Stimulated activated CD4-positive, alpha-beta T cell treated with anti-CD3 and anti-CD28 coated beads, Interleukin-4, amount 100 ng/mL, for 1 hour (primary cell): ENCODE measurements at places on chromosomes 11 and 22.

GRCh38 chr11:32087597-32087996, 3.3 kb upstream of the RCN1 start:
- no peak for DNase-seq

GRCh38 chr11:68956142-68956541, 24.6 kb downstream of the MRGPRD start:
- no peak for DNase-seq

DNA sequence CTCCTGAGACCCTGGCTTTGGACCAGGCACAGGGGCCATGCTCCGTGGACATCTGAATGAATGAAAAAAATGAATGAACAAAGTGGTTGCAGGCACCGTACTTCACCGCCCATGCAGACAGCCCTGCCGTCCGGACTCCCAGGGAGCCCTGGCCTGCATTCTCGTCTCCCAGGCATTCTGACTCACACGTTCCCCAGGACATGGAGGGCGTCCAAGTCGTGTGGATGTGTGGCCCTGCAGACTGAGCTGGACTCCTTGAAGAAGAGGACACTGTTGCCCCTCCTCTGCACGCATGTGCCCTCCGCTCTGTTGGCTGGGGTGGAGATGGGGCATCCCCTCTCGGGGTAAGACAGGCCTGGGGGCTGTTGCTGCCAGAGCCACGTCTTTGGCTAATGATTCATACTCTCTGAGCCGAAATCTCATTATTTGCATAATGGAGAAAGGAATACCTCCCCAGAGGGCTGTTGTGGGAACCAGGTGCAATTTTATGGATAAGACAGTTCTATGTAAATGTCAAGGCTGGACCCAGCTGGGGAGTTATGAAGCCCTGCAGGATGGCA, 49.7 kb downstream of the RTL6 start:
- DNase-seq: no peak

DNA sequence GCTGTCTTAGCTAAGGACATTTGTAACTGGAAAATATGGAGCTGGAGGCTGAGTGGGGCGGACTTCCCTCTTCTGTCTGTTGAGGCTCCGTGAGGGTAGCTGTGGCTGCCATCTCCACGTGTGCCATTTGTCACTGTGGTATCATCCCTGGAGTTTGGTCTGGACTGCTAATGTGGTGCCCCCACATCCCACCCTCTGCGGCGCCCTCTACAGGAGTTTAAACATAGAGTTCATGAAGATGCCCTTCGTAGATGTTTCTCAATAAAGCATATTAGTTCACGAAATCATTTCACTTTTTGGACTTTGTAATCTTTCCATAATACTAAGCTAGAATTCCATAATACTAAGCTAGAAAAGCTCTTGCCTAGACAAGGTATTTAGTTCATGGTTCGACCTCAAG, 52.4 kb downstream of the TECTA start:
- no peak for DNase-seq

GRCh38 chr11:129086976-129087375, 105.1 kb downstream of the ARHGAP32 start:
- DNase-seq: no peak

DNA sequence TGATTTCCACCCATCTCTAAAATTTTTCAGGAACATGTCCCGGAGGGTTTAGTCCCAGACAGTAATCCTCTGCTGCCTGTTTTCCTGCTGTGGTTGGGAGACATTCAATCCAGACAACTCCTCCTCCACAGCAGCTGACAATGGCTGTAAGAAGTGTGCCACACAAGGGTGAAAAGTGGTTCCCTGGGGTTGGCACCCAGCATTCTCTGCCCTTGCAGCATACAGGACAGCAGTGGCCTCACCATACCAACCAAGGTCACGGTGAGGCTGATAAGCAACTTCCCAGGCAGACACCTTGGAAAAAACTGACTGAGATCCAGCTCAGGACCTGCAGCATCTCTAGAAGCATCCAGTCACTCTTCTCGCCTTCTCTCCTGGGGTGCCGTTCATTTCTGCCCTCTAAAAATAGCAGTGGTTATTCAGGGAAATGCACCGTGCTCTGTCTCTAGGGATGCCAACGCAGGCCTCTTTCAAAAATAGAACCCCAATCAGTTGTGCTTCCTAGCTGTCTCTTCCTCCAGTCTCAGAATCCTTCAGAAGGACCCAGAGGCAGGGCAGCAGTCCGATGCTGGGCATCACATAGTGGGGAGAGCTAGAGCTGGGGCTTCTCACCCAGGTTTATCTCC, 241.0 kb downstream of the TENM4 start:
- DNase-seq: no peak

- DNase-seq: no peak
These were observed 85.3 kb upstream of the OR9Q1 start for GRCh38 chr11:57938351-57938750.

DNA sequence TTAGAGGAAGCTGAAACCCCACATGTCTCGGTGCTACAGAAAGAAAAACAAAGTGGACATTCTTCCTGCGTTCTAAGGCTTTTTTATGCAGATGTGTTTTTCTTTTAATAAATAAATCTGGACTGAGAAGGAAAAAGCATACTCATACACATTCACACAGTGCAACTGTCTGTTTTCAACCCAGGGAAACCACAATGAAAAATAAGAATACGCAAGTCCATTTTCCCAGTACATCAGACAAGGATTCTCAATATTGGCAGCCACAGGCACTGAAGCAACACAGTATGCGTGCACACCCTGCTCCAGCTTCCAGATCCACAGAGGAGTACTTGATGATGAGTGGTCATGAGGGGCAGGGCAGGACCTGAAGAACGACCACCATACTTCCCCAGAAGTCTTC, 86.9 kb downstream of the ETS1 start:
- no peak for DNase-seq

GRCh38 chr22:49042066-49042465, 785.6 kb downstream of the BRD1 start:
- no peak for DNase-seq

- DNase-seq: no peak
These were observed 82.1 kb downstream of the ARHGAP42 start for GRCh38 chr11:100769165-100769564.

GRCh38 chr22:44307509-44308169, 5.1 kb downstream of the SHISAL1 start:
- no peak for DNase-seq
